Endothelial cell (in vitro differentiated cells): ENCODE measurements at places on chromosomes 2 and 18.

DNA sequence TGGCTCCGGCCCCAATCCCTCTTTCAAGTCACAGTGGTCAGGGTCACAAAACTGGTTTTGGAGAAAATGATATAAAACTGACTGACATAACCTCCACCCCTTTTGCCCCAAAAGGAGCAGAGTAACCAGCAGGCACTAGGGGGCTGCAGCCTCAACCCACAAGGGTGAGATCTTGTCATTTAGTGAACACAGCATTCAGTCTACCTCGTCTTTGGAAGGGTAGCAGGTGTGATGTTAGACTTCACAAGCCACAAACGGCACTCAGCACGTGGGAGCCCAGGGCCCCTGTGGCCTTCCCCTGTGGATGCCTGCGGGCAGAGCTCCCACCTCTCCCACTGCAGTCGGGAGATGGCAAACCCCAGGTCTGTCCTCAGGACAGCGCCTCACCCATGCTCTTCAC lies 372.1 kb upstream of the MYT1L start:
- no peak overlapping the region for H3K27ac ChIP-seq
- H3K27me3 ChIP-seq: peaks cover 6% of the 10 kb centered on the region
- peaks cover 38% of the 10 kb centered on the region for H3K4me1 ChIP-seq
- no peak overlapping the region for H3K4me3 ChIP-seq
- DNase-seq: no peak

DNA sequence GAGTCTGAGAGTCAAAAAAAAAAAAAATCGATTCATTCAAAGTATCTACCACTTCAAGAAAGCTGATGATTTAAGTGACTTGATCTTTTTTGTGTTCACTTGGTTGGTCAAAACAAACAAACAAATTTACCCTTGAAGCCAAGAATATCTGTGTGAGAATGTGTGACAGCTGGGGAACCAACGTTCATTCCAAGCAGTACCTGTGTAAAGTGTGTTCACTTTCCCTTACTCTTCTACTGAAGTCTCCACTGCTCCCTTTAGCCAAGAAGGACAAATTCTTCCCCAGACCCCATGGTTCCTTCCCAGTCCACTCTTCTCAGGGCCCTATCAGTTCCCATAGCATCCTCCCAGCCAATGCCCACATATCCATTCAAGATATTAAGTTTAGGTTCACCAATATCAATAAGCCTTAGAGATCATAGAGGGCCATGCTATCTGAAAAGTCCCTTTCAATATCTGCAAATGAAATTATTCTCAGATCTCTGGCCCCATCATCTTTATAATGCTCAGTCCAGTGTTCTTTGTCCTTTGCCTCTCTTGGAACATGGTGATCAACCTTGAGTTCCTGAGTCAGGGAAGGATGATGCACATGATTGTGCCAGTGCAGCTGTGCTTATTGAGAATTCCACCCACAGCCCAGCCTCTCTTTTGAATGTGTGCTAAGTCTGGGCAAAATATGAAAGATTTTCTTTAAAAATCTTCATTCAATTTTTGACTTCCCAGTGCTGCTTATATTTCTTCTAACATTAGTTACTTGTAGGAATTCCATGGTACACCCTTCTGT lies 82.8 kb upstream of the DTNA start:
- H3K36me3 ChIP-seq: no peaks in the 10 kb centered on the region
- peaks cover 3% of the 10 kb centered on the region for H3K4me1 ChIP-seq
- H3K27ac ChIP-seq: no peak overlapping the region
- no peaks in the 10 kb centered on the region for H3K27me3 ChIP-seq

GRCh38 chr2:241201445-241202267 lies 13.2 kb downstream of the ANO7 start:
- DNase-seq: no peak
- peaks cover 1% of the 10 kb centered on the region for H3K27me3 ChIP-seq
- H3K4me3 ChIP-seq: no peak overlapping the region
- H3K36me3 ChIP-seq: no peaks in the 10 kb centered on the region

DNA sequence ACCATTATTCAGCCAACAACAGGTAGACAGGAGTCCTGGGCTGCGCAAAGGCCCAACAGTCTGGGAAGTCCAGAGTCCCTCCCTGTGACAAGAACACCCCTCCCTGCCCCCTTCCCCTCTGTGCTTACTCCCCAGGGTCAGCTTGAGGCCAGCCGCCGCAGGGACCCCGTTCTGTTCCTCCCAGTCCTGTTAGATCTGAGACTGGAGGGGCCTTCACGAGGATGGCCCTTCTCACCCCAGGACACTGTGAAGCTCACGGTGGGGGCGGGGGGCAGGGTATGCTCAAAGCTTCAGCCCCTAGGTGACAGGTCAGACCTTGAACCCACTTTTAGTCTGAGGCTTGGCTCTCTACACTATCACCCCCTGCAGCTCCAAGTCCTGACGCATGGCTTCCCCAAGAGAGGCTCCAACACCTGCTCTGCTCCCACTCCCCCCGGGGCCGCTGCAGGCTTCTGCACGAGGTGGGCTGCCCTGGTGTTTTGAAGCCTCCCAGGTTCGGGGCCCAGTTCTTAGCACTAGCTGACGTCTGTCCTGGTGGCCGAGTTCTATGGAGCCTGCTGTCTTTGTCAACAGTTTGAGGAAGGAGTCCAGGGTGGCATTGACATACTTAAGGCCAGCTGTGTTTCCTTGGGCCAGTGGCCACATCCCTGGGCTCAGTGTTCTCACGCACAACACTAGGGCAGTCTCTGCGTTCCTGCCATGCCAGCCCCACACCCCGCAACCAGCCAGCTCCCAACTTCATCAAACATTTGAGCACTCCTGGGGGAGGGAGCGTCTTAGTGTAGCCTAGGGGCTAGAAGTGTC lies 37.2 kb upstream of the HPCAL1 start:
- H3K4me3 ChIP-seq: no peak overlapping the region
- H3K27ac ChIP-seq: no peak overlapping the region
- peaks cover 5% of the 10 kb centered on the region for H3K4me1 ChIP-seq
- H3K27me3 ChIP-seq: no peaks in the 10 kb centered on the region

- no peaks in the 10 kb centered on the region for H3K4me1 ChIP-seq
- H3K27ac ChIP-seq: no peak overlapping the region
- no peak overlapping the region for H3K4me3 ChIP-seq
- peaks cover 6% of the 10 kb centered on the region for H3K36me3 ChIP-seq
- peaks cover 3% of the 10 kb centered on the region for H3K27me3 ChIP-seq
Observed at GRCh38 chr2:206792645-206793044, 27.2 kb downstream of the FASTKD2 start.

DNA sequence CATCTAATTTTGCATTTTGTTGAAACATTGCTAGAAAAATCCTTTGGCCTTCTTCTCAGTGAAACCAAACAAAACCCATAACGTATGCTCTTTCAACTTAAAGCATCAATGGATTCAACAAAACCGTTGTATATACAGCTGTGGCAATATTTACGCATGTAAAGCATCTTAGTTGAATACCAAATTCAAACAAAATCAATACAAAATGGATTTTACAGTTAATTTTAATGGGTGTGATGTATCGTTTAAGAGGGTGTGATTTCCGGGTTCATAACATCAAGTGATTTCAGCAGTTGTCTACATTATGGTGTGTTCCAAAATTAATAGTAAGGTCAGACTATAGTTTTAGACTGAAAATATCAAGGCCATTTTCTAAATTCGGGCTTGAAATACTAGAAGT lies 198.2 kb downstream of the TGIF1 start:
- H3K27me3 ChIP-seq: peaks cover 2% of the 10 kb centered on the region
- no peak overlapping the region for H3K27ac ChIP-seq
- no peaks in the 10 kb centered on the region for H3K36me3 ChIP-seq

- peaks cover 24% of the 10 kb centered on the region for H3K27me3 ChIP-seq
- no peak overlapping the region for H3K27ac ChIP-seq
- no peak for DNase-seq
- no peaks in the 10 kb centered on the region for H3K4me1 ChIP-seq
Observed at GRCh38 chr2:239595726-239596125, 194.9 kb upstream of the HDAC4 start.

DNA sequence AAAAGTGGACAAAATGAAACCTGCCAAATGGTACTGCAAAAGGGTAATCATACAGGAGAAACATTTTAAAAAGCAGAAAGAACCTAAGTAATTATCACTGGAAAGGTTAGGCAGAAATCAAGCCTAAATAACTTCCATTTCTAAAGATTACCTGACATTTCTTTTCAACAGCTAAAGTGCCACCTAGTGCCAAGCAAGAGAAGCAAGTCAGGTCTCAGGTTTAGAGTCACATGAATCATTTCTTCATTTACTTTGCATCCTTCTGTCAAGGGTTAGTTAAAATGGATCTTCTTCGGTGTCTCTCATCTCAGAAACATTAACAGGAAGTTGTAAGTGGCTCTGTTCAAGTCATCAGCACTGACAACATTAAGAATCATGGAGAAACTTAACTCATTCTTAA lies 90.3 kb downstream of the AKAIN1 start:
- no peak for DNase-seq
- H3K4me3 ChIP-seq: no peak overlapping the region
- H3K27ac ChIP-seq: no peak overlapping the region

- no peak overlapping the region for H3K4me3 ChIP-seq
- H3K36me3 ChIP-seq: no peaks in the 10 kb centered on the region
- H3K27ac ChIP-seq: no peak overlapping the region
- H3K4me1 ChIP-seq: no peaks in the 10 kb centered on the region
- no peak for DNase-seq
Observed at GRCh38 chr2:30721668-30722647, 85.3 kb downstream of the CAPN13 start.

DNA sequence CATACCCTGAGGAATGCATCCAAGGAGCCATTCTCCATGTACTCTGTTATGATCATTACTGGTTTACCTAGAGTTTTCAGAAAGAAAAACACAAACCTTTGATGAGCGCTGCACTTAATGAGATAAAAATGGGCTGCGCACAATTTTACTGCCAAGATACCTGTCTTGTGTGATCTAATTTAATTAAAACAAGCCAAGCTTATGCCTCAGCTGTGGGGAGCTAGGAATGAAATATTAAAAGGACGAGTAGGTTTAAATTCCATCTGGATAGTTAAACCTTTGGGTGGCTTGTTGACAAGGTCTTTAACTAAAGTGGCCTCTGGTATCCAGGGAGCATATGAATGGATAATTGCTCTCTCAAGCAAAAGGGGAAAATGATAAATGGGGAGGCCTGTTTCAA lies 135.0 kb downstream of the EPHA4 start:
- H3K27ac ChIP-seq: no peak overlapping the region
- H3K4me1 ChIP-seq: peaks cover 17% of the 10 kb centered on the region
- H3K36me3 ChIP-seq: peaks cover 42% of the 10 kb centered on the region

DNA sequence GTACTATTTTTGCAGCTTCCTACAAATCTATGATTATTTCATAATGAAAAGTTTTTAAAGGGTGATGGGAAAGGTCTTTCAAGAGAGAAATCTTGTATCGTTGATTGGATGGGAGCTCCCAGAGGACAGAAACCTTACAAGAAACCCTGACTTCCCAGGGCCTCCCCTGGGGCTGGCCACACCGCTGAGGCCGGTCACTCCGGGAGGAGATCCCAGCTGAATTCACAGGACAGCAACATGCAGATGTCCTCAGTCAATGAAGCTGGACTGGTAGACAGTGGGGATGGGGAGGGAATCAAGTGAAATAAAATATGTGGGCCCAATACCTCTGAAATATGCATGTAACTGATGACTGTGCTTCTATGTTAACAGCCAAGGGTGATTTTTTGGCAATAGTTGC lies 135.6 kb downstream of the TFCP2L1 start:
- peaks cover 5% of the 10 kb centered on the region for H3K27me3 ChIP-seq
- H3K36me3 ChIP-seq: no peaks in the 10 kb centered on the region
- H3K4me3 ChIP-seq: no peak overlapping the region
- no peak overlapping the region for H3K27ac ChIP-seq
- no peaks in the 10 kb centered on the region for H3K4me1 ChIP-seq
- DNase-seq: no peak

- no peak overlapping the region for H3K27ac ChIP-seq
- H3K4me1 ChIP-seq: peaks cover 11% of the 10 kb centered on the region
- no peak overlapping the region for H3K4me3 ChIP-seq
- no peaks in the 10 kb centered on the region for H3K36me3 ChIP-seq
Observed at GRCh38 chr2:234447189-234447588, 49.7 kb downstream of the ARL4C start.

GRCh38 chr18:35691625-35692024 lies 110.1 kb downstream of the GALNT1 start:
- H3K27me3 ChIP-seq: no peaks in the 10 kb centered on the region
- no peaks in the 10 kb centered on the region for H3K4me1 ChIP-seq
- H3K4me3 ChIP-seq: no peak overlapping the region
- no peaks in the 10 kb centered on the region for H3K36me3 ChIP-seq

GRCh38 chr2:214103276-214104001 lies 307.4 kb upstream of the VWC2L start:
- no peak for DNase-seq
- H3K4me1 ChIP-seq: peaks cover 28% of the 10 kb centered on the region
- H3K27me3 ChIP-seq: peaks cover 5% of the 10 kb centered on the region
- peak overlapping the region; percentile 64 for H3K27ac ChIP-seq
- H3K4me3 ChIP-seq: no peak overlapping the region

- no peaks in the 10 kb centered on the region for H3K4me1 ChIP-seq
- peaks cover 8% of the 10 kb centered on the region for H3K36me3 ChIP-seq
- H3K27ac ChIP-seq: no peak overlapping the region
- no peak for DNase-seq
- H3K4me3 ChIP-seq: no peak overlapping the region
Observed at GRCh38 chr18:80254971-80255500, 7.7 kb upstream of the PARD6G start.

GRCh38 chr18:65753520-65753919 lies 2.7 kb downstream of the CDH7 start:
- no peak overlapping the region for H3K27ac ChIP-seq
- H3K27me3 ChIP-seq: peaks cover 12% of the 10 kb centered on the region
- H3K36me3 ChIP-seq: no peaks in the 10 kb centered on the region
- H3K4me1 ChIP-seq: peaks cover 7% of the 10 kb centered on the region
- H3K4me3 ChIP-seq: no peak overlapping the region

DNA sequence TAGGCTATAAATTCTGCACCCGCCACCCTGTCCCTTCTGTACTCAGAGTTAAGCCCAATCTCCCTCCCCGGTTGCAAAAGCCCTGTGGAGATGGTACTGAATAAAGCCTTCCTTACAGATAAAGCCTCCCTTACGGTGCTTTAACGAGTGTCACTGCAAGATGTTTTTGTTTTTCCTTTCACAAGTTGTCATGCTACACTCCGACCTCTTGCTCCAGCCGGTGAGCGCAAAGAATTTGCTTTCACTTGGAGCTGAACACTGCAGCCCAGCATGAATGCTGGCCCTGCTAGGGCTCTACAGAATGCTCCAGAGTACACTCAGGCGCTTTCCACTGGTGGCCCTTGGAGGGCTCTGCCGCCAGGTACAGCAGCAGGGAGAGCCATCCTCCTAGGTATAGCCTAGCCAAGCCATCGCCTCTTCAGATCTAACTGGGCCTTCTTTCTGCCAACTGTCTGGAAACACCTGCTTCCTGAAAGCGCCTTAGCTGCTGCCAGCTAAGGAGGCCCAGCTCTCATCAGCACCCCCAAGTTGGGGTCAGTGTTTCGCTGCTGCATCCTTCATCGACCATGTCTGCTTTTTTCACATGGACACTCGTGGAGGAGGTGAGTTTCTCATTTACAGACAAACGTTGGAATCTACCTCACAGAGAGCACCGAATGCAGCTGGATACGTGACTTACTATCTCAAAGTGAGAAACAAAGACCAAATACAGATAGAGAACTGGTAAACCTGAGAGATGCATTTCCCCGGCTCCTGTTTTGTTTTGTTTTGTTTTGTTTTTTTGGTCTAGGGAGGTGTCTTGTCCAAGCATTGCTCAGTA lies 13.4 kb upstream of the CREG2 start:
- no peak for DNase-seq
- H3K27ac ChIP-seq: no peak overlapping the region
- no peaks in the 10 kb centered on the region for H3K36me3 ChIP-seq
- H3K4me3 ChIP-seq: no peak overlapping the region
- peaks cover 14% of the 10 kb centered on the region for H3K4me1 ChIP-seq
- peaks cover 3% of the 10 kb centered on the region for H3K27me3 ChIP-seq

- no peaks in the 10 kb centered on the region for H3K27me3 ChIP-seq
- DNase-seq: no peak
- no peaks in the 10 kb centered on the region for H3K36me3 ChIP-seq
- H3K4me3 ChIP-seq: no peak overlapping the region
- H3K27ac ChIP-seq: no peak overlapping the region
Observed at GRCh38 chr2:69734854-69735544, 6.9 kb upstream of the ANXA4 start.
